ENCODE measurements at places on chromosomes 16 and 17.

DNA sequence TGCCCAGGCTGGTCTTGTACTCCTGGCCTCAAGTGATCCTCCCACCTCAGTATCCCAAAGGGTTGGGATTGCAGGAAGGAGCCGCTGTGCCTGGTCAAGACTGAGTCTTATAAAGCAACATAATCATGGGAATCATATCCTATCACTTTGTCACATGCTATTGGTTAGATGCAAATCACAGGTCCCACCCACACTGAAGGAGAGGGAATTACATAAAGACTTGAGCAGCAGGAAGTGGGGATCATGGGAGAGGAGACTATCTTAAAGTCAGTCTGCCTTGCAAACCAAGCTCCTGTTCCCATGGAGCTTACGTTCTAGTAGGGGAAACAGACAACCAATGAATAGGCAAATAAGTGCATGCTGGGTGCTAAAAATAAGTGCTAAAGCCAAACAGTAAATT, 28.3 kb upstream of the TENT4B start:
- no peak for DNase-seq

DNA sequence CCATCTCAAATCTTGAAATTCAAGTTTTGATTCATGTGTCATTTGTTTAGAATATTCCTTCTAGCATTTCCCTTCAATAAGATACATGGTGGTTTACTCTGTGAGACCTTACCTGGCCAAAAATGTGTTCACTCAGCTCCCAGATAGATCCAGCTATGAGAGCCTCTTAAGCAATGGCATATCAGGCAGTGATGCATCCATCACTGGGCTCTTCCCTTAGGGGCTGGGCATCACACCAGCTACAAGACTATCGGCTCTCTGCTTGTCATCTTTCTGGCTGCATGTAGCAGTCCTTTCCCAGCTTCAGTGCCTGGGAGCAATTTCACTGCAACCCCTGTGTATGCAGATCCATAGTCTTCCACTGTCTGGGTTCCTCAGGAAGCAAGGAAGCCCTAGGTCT, 40.6 kb downstream of the GOSR1 start:
- DNase-seq, result no peak

GRCh38 chr17:15908378-15908777, 36.6 kb upstream of the ADORA2B start:
- no peak for DNase-seq

- no peak for DNase-seq
Measured at GRCh38 chr17:8393470-8394231, 4.0 kb downstream of the RNF222 start.

GRCh38 chr17:72467841-72468653, 347.2 kb downstream of the SOX9 start:
- DNase-seq, result peak; percentile 41

GRCh38 chr16:16092925-16093627, 130.2 kb downstream of the ABCC6 start:
- DNase-seq, result peak; percentile 17

DNA sequence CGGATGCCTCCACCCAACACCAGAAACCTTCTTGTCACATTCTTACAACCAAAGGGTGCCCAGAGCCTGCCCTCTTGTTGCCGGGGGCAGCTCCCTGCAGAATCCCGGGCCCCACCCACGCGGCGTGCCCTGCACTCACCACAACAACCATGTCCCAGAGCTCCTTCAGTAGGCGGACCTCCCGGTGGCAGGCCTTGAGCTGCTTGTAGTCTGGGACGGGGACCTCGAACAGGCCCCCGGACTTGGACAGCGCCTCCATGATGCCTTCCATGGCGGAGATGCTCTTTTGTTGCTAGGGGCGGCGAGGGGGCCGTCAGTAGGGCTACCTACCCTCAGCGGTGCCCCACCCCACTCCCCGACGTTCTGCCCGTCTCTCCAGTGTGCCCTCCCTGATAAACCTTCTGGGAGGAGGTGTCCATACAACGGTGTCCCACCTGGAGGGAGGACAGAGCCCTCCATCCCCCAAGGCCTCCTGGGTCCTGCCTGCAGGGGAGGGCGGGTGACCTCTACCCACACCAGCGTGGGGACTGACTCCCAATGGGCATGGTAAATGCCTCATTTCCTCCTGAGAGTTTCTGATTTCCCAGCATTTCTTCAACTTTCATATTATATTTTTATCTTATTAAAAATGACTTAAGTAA, 52.2 kb downstream of the DNAH17 start:
- DNase-seq, result no peak

DNA sequence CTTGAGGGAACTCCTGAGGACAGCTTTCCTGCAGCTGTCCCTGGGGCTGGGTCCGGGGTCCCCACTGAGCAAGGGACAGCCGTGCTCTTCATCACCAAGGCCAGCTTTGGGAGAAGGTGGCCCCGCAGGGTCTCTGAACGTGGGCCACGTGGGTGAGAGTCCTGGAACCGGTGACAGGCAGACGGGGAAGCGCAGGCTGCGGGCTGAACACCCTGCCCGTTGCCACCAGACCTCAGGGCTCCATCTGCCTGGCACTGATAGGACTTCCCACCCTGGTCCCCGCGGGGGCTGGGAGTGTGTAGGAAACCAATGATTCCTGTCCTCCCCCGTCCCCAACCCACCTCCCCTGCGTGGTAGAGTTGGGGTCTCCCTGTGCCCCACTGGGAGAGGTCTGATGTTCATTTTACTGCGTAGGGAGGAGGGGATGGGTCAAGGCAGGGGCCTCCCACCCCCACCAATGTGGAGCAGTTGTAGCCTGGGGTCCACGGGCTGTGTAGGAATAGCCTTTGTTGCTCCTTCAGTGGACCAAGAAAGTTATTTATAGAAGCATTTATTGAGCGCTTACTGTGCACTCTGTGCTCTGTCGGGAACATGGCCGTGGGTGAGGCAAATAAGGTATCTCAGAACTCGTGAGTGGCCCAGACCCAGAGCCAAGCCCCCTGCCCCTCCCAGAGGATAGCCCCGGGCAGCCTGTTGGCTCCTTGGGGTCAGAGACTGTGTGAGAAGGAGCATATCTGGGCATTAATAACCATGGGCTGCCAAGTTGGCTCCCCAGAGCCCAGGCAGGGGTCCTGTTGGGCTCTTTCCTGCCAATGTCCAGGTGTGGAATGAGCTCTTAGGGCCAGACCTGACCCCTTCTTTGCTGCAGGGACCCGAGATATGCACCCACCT, 1.3 kb downstream of the ADGRG1 start:
- no peak for DNase-seq

DNA sequence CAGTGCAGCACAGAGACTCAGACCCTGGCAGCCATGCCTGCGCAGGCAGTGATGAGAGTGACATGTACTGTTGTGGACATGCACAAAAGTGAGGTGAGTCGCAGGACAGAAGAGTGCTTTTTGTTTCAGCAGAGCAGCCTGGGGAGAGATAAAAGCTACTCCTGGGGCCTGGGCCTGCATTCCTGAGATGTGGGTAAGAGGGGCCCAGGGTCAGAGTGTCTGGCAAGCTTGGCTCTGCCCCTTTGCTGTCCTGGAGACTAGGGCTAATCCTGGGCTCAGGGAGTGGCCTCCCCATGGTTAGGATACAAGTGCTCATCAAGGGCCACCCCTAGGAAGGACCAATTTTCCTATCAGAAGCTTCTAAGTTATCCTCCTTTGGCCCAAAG, 4.8 kb upstream of the ERBB2 start:
- DNase-seq, result no peak
